ENCODE measurements at places on chromosomes 1 and 21.

- no peak for DNase-seq
Measured at GRCh38 chr1:43883321-43883720, 50.3 kb upstream of the ARTN start.

- peak; percentile 44 for DNase-seq
Measured at GRCh38 chr1:91997607-91998195, 32.1 kb upstream of the EPHX4 start.

- DNase-seq, result no peak
Measured at GRCh38 chr1:247588060-247588459, at the start of gene OR2G2. Gene OR2G2, plus strand, starts transcription at chr1:247588360. Its CDS starts 0 bp downstream, at chr1:247588360.

DNA sequence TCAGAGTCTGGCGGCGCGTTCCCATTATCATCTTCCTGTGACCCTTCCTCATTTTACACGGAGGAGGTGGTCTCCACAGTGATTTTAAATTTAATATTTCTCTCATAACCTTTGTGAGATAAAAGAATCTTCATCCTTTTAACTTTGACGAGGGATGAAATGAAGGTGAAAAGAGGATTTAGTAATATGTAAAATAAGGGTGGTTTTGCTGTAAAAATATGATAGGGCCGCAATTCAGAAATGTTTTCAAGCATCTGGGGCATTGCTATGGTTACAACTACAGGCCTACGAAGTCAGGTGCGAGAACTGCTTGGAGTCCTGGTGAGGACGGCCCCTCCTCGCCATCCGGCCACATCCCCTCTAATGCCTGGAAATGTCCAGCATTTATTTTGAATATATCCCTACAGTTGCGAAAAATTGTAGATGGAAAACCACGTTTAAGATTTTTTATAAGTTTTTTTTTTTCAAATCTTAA lies 422 bp upstream of the RSBN1 start:
- DNase-seq, result peak; percentile 22

DNA sequence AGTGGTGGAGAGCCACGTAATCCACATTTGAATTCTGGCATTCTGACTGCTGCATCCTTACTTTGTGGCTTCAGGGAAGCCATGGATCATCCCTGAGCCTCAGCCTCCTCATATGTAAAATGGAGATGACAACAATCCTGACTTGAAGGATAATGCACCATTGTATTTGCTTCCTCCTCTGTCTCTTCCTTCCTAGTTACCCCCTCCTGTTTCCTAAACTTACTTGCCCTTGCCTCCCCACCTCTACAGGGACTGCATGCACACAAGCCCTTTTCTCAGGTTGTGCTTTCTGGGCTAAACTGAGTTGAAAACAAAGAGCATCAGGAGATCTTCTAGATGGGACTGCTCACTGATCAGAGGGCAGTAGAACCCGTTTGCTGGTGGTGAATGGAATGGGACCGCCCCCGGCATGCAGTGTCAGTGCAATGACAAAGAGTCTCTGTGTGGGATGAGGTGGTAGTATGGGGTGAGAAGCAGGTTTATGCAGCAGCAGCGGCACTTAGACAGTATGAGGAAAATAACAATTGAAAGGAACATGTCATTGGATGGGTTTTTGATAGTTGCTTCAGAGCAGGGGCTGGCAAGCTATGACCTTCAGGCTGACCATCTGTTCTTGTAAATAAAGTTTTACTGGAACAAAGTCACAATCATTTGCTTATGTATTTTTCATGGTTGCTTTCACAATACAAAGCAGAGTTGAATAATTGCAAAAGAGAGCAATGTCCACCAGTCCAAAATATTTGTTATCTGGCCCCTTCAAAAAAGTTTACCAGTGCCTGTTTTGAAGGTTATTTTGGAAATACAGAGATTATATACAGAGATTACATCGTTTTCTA lies 6.1 kb upstream of the ADAMTS1 start:
- DNase-seq, result no peak

- no peak for DNase-seq
Measured at GRCh38 chr1:177798614-177799013, 171.2 kb downstream of the SEC16B start.

DNA sequence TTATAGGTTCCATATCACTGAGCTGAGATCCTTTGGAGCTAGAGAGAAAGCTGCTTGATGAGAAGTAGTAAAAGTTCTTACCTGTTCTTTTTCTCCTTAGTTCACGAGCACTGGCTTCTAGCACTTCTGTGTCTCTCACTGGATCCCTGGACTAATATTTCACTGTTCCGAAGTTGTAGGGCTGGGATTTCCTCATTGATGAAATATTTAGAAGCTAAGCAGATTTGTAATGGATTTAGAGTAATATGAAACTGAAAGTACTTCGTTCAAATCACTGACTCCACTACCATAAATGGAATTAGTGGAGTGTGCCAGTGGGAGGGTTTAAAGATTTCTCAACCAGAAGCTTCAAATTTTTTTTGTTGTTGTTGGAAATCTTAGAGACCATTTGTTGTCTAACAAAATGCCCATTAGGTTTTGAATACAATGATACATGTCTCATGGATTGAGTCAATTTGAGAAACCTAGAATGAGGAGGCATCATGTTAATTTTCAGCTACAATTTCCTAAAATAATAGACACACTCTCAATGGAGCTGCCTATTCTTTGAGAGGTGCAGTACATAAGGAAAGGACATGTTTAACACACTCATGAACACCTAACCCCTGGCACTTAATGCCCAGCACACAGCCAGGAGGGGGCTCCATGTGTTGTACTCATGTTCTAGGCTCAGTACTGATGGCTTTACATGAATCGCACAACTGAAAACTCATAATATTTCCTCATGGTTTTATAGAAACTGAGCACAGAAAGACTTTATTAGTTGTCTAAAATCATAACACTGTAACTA lies at the start of gene GBP1:
TSS of gene GBP1 (minus strand) at position 130 of the 790 bp plus-strand sequence. CDS start 1,974 bp downstream, outside the sequence.
- DNase-seq, result peak; percentile 66

DNA sequence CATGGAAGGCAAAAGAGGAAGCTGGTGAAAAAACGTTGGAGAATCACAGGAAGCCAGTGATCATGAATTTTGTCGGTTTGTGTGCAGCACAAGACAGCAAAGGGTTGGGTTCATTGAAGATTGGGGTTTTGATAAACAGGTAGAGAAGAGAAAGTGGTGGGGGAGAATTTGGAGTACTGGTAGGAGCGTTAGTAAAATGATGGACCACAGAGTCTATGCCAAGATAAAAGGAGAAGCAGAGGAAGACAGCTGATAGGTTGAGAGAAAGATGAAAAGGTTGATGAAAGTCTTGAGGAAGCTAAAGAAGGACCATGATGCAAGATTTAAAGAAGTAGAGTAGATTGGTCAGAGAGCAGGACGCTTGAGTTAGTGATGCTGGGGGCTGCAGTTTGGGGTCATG lies 156.8 kb upstream of the POU3F1 start:
- no peak for DNase-seq

Measured in activated CD4-positive, alpha-beta T cell treated with anti-CD3 and anti-CD28 coated beads, Interleukin-2, amount 50 U/mL, for 16 hours (primary cell).